DMS79 (cell line): ENCODE measurements at places on chromosomes 3 and 15.

DNA sequence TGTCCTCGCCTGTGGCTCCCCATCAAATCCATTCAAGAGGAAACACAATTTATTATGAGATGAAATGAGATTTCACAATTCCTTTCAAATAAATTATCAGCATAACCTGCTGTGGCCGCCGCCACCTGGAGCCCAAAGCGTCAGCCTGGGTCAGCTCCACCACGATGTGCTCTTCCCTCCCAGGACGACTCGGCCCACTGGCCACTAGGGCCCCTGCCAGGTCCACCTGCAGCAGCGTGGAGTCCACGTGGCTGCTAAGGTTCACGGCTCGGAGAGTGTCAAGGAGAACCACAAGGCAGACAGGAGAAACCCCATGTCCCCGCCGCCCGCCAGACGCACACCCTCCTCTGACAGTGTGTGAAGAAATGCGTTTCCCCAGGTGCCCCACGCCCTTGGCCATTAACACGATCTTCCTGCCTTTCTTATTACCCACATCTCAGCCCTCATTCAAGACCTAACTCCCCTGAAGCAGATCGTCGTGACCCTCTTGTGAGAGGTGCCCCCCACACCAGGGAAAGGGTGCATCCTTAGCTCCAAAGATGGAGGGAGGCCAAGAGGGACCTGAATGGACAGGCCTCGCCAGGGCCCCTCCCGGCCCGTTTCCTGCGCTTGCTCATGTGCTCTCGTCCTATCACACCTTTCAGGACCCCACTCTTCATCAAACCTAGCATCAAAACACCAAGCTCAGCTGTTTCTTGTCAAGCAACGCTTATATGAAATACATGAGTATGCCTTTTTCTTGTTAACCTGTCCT, 80.6 kb downstream of the OCA2 start:
- DNase-seq = no peak

DNA sequence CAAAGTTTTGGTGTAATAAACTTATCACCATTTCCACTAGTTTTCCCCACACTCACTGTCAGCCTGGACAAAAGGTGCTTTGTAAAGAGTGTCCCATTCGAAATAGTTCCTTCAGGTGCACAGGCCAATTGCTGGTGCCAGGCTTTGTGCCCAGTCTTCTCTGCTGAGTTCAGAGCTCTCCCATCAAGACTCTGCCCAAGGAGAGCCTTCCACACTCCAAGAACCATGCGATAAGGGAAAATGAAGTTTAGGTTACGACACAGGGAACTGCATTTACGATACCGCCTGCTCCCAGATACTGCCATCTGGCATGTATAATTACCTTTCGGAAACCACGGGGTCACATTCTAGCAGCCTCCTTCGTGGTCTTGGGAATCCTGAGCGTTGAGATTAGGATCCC, 379.6 kb downstream of the MECOM start:
- DNase-seq = no peak

DNA sequence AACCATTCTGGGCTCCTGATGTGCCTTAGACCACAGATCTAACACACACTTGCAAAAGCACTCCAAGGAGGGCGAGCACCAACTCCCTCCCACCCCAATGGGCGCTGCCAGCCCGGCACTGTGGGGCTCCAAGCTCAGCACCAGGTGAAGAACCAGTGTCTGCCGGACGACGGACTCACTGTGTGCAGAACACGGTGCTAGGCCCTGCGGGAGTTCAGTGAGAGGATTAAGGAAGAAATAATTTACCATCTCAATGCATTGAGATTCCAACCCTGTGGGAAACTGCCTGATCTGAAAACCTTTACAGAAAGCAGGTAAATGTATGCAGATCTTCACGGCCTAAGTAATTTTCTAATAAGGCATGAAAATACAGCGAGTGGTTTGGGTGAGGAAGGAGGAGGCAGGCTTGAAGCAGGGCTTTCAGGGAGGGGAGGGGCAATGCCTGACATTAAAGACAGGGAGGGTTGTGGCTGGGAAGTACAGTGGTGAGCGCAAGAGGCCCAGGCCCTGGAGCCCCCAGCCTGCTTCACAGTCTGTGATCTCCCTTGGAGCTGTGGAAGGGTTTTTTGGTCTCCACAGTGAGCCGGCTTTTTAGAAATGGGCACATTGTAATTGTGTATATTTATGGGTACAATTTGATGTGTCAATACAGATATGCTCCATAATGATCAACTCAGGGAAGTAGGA, 35.6 kb upstream of the CHRNB4 start:
- DNase-seq = no peak

DNA sequence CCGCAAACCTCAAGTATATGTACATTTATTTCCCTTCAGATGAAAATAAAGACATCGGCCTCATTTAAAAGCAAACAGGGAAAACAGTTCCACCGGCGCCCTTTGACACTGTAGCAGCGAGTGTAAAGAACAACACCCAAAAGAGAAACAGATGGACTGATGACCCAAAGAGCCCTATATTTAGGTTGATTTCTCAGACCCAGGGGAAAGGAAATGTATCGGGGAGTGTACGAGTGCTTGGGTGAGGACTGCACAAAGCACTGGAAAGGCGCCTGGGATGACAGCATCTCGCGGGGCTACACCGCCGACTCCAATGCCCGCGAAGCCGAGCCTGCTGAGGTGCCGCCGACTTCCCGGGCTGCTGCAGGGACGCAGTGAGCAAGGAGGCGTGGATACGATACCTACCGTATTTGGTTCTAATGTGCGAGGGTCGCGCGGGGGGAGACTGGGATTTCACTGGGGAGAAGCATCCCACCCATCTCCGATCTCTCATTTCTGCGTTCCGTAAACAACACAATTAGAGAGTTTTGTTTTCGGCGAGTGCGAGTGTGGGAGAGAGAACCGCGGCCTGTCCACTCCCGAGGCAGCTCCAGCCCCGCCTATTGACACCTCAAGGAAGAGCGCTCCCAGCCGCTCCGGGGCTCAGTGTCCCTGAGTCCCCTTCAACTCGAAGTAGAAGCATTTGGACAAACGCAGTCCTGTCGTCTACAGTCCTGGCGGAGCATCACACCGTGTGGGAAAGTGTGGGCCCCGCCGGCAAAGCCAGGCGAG, 2.0 kb downstream of the MECOM start:
- no peak for DNase-seq

- DNase-seq = no peak
Measured at GRCh38 chr3:195609229-195609628, 25.5 kb upstream of the APOD start.

- no peak for DNase-seq
Measured at GRCh38 chr15:43210172-43210745, 10.6 kb downstream of the EPB42 start.

DNA sequence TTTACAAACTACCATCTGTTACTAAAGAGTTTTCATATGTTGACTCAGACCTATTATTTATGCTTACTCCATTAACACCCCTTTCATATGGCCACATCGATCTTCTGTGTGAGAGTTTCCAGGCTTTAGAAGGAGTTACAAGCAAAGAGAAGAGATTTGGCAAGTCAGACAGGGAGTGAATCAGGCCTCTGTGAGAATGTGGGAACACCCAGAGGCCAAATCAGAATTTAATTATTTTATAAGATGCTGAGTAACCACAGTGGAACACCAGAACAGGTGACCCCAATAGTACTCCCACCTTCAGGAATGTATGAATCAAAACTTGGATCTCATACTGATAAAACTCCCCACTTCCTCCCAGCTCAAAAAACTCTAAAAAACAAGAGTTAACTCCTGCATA, 42.0 kb downstream of the IFT57 start:
- DNase-seq = no peak
